Lung (tissue), 17 donors: ENCODE measurements at places on chromosomes 3 and 15. TPM values are rescaled to one million over a fixed set of nuclear protein-coding genes. Genes with fewer than 3 reads are reported as not detected.
A peak's percentile ranks its signal among the peaks of the same experiment; 100 is the strongest.

DNA sequence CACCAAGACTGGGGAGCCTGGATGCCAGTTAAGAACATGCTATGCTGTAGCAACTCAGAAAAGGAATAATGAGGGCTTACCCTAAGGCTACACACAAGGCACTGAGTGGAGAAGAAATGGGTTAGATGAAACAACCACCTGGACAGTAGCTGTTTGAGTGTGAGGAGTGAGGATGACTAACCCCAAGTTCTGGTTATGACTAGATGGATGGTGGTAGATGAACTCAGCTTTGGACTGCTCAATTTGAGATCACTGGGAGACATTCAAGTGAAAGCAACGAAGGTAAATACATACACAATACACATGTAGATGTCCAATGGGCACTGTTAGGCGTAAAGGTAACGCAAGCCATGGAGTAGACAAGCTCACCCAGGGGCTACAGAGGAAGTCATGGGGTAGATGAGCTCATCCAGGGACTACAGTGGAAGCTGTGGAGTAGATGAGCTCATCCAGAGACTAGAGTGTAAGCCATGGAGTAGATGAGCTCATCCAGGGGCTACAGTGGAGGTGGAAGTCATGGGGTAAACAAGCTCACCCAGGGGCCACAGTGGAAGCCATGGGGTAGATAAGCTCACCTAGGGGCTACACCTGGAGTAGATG is 98.3 kb downstream of the ANO10 start:
- no peak for DNase-seq

- no peak for DNase-seq
Observed at GRCh38 chr3:195403244-195403643, 39.6 kb downstream of the ACAP2 start.

DNA sequence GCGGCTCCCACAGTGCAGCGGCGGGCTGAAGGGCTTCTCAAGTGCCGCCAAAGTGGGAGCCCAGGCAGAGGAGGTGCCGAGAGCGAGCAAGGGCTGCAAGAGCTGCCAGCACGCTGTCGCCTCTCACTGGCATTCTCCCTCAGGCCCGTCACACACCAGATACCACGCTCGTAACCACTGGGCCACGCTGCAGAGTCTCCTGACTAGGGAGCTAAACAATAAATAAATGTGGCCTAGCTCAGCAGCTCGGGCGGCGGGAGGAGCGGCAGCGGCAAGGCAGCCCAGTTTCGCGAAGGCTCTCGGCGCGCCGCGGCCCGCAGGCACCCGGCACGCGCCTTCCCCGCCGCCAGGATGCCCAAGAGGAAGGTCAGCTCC is 55.9 kb upstream of the FAM174B start:
- DNase-seq: no peak

DNA sequence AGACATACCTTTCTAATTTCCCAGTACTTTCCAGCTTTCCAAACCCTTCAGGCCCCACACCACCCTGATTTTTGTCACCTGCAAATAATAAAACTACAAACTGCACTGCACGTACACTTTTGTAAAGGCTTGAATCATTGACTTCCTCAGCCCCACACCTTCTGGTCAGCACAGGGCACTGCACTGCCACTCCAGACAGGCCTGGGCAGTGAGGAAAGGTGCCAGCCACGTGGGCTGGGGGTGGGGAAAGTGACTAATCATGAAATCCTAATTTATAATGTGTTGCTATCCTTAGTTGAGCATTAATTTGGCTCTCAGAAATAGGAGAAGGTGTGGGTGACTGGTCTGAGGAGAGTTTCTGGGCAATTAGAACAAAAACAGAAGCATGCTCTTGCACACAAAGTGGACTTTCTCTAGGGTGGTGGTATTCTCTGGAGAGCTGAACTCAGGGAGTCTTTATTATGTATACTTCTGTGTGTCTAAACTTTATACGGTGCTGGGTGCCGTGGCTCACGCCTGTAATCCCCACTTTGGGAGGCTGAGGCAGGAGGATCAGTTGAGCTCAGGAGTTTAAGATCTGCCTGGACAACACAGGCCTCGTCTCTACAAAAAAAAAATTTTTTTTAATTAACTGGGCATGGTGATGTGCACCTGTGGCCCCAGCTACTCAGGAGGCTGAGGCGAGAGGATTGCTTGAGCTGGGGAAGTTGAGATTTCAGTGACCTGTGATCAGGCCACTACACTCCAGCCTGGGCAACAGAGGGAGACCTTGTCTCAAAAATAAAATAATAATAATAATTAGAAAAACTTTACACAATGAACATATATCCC is 58.2 kb upstream of the FLNB start:
- no peak for DNase-seq

GRCh38 chr3:133874344-133874743 is 21.3 kb downstream of the RAB6B start:
- DNase-seq: no peak

GRCh38 chr15:85494048-85494777 is 113.8 kb downstream of the AKAP13 start:
- no peak for DNase-seq

DNA sequence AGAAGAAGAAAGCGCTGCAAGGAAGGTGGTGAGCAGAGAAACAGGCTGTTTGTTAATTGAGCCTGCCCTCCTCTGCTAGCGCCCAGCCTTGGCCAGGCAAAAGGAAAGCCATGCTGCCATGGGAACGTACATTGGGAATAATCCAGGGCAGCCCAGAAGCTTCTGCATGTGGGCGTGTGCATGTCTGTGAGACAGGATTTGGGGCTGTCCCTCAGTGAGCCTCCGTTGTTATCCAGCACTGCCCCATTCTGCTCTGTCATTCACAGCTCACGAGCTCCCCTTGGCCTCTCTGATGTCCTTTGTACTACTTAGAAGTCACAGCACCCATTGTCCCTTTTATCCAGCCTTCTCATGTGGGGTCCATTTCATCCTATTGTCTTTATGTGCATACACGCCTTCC is 239.1 kb upstream of the ROPN1 start:
- DNase-seq: no peak

- no peak for DNase-seq
Observed at GRCh38 chr15:33191591-33191990, 2.9 kb downstream of the FMN1 start.

- DNase-seq: no peak
Observed at GRCh38 chr15:40958723-40959122, 5.5 kb downstream of the CHAC1 start.

DNA sequence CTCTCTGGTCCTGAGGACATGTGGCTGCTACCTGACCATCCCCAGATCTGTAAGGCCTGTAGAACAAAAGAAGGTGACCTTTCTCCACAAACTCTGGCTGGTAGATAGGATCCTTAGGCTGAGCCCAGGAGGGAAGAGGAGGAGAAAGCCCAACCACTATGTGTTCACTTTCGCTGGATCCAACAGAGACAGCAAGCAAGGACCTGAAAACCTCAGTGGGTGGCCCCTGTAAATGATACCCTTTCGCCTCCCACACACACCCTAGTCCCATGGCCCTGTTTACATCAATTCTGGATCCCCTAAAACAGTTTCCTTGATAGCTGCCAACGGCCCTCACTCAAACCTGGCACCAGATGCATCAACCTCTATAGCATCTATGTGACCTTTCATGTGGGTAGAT is 22.4 kb downstream of the CCDC12 start:
- DNase-seq: no peak

- DNase-seq: no peak
Observed at GRCh38 chr3:16357186-16358121, 92.4 kb downstream of the OXNAD1 start.

DNA sequence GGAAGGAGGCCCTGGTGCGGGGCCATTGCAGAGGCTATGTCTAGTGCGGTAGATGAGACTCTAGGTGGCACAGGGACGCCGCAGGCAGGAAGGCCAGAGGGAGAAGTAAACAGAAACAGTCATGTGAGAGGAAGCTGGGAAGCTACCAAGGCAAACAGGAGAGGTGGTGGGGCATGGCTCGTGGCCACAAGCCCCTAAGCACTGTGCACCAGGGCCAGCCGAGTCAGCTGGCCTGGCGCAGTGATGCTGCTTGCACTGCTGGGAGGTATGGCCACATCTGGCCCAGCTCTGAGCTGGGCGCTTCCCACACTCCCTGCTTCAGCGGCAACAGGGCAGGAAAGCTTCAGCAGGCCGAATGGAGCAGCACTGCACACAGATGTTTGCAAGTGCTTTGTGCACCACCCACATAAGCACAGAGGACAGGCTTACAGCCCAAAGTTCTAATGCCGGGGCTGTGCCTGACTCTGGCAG is 76.6 kb downstream of the SRGAP3 start:
- DNase-seq: peak; percentile 62

DNA sequence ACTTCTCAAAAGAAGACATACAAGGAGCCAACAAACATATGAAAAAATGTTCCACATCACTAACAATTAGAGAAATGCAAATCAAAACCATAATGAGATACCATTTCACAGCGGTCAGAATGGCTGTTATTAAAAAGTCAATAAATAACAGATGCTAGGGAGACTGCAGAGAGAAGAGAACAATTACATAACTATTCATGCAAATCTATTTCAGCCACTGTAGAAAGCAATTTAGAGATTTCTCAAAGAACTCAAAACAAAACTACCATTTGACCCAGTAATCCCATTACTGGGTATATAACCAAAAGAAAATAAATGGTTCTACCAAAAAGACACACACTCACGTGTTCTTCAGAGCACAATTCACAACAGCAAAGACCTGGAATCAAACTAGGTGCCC is 116.3 kb downstream of the VPS13C start:
- DNase-seq: no peak

GRCh38 chr3:156356537-156357363 is 198.2 kb downstream of the SSR3 start:
- no peak for DNase-seq

Gene OSBPL10
- polyA plus RNA-seq: 5.1 TPM

Gene CHAC1
- 11.6 TPM for polyA plus RNA-seq

Gene THRB
- polyA plus RNA-seq: 2.1 TPM

Gene STRIT1
- polyA plus RNA-seq: not detected

Gene AHSG
- not detected for polyA plus RNA-seq
